T47D (cell line): ENCODE measurements at places on chromosomes 7 and 10.

- DNase-seq = no peak
Observed at GRCh38 chr7:101137651-101138212, 10.8 kb downstream of the SERPINE1 start.

GRCh38 chr10:24680647-24681524, 42.8 kb downstream of the ARHGAP21 start:
- peak; percentile 1 for DNase-seq

- DNase-seq = no peak
Observed at GRCh38 chr7:91314591-91315323, 50.5 kb downstream of the FZD1 start.

GRCh38 chr7:119647286-119647685, 625.7 kb upstream of the KCND2 start:
- DNase-seq = no peak

DNA sequence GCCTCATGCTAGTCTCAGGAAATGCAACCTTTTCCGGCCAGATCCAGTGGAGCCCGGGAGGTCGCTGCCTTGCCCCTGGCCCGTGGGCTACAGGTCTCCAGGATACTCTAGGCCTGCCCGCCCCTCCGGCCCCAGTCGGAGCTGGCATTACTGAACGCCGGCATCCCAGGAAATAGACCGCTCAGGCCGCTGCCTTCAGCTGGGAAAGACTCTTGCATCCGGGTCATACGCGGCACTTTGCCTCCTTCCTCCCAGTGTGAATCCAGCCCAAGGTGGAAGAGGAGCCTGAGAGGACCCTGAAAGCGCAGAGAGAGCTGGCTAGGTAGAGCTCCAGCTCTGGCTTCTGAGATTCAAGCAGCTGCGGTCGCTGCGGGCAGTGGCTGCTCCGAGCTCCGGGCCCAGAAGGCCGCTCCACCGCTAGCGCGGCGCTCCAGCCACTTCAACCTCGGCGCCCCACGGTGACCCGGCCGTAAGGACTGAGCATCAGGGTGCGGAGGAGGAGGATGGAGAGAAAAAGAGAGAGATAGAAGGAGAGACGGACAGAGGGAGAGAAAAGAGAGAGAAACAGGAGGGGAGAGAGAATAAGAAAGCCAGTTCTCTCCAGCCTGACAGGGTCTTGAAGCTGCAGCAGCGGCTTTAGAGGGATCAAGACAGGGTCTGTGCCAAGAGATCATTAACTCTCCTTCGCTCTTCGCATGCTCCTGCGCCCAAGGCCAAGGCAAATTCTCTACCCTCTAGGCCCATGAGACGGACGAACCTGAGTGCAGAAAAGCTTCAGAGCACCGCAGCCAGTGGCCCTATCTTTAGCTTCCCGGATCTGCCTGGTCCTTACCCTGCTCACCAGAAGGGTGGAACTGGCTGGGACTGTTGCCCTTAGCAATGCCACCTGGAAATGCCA, 1.8 kb upstream of the HOXA10 start:
- no peak for DNase-seq

DNA sequence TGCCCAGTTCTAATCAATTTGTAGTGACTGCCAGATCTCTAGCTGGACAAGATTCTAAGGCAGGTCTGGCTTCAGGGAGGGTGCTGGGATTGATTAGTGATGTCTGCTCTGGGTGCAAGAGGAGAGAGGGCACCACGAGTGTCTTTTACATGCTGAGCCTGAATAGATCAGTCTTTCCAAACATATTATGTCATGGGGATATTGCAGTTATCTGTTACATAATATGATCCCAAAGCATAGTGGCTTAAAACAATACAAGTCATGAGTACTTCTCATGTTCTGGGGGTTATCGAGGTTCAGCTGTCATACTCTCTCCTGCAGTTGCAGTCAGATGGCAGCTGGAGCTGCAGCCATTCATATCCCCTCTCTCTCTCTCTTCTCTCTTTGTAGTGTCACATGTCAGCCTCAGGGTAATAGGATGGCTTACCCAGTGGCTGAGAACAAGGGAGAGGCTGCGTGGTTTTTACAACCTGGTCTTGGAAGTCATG, 26.0 kb downstream of the SLC29A3 start:
- DNase-seq = no peak

DNA sequence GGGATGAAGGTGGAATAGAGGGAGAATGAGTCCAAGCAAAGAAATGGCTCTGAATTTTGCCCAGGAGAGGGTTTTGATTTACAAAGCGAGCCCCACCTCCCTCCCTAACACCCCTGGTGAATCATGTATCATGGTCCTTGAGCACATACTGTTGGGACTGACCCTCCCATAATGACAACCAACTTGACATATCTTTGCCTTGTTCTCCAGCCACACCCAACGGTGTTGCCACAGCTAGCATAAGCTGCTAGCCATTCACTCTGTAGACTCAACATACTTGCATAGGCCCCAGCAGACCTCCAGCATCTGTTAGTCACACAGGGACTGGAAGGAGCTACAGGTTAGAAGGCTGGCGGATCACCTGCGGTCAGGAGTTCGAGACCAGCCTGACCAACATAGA, 538.5 kb downstream of the KCNMA1 start:
- DNase-seq = no peak

DNA sequence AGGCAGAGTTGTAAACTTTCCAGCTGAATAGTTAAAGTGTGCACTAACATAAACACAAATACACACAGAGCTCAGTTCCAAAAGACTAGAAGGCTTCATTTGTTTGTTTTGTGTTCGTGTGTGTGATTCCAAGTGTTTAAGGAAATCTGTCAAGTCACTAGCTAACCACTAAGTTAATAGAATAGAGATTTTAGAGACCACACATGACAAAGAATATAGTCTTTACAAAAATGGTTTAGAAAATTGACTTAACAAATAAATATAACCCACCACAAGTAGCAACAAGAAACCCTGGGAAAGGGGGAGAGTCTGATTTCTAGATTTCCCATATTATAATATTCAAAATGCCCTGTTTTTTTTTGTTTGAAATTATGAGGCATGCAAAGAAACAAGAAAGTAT, 209.4 kb downstream of the FZD1 start:
- no peak for DNase-seq

GRCh38 chr7:84589012-84589411, 394.4 kb upstream of the SEMA3A start:
- no peak for DNase-seq

DNA sequence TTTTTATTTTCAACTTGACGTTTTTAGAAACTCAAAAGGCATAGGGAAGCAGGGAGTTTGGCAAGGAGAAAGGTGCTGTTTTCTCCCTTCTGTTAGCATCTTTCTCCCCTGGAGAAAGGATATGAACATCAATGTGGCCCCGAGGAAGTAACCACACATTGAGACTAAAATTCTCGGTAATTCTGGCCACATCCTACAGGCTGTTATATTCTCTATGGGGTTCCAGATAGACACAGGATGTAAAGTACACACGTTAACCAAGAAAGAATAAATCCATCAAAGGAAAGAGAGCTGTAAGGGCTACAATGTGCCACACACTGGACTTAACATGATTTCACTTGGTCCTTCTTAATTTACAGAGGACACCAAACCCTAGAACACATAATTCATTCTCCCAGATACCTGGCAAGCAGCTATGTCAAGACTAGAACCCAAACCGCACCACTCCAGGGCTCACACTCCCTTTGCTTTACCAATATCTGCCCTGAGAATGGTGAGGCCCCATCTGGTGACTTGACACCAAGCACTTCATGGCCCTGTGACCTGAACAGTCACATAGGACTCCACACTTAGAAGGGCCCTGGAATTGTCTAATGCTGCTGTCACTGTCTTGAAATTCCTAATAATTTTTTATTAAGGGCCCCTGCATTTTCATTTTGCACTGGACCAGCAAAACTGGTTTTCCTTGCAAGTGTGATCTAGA, 73.9 kb downstream of the PRLHR start:
- DNase-seq = no peak

DNA sequence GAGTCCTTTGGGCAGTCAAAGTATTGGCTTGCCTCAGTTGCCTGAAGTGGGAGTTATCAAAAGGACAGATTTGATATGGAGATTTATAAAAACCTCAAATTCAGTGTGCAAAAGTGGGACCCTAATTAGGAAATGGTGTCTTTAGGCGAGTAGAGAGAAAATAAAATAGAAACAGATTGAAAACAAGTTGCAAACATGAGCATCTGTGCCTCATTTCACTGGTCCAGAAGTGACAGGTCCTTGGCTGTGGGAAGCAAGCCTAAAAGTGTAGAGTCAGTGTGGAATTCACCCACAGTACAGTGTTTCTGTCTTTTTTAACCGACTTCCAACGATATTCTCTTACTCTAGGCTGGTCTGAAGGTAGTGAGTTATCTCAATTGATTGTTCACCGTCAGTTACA, 51.2 kb downstream of the ST8SIA6 start:
- DNase-seq = no peak

GRCh38 chr10:23099816-23100215, 4.4 kb downstream of the MSRB2 start:
- DNase-seq = no peak

DNA sequence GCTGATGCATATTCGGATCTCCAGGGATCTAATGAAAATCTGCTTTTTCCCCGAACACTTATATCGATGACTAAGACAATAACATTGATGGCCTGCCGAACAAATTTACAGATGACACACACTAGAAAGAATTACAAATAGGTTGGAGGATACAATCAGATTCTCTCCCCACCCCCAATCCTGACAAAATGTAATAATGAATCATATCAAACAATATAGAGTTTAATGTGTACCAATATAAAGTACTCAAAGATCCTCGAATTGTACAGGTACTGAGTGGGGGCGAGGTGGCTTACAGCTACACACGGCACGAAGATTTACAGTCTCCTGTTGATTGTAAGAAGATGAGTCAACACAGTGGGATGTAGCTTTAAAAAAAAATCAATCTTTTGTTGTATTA, 182.7 kb upstream of the MKLN1 start:
- no peak for DNase-seq

GRCh38 chr10:78433076-78433595, 399.5 kb downstream of the RPS24 start:
- no peak for DNase-seq

GRCh38 chr7:117862378-117862777, 10.9 kb downstream of the CTTNBP2 start:
- no peak for DNase-seq

DNA sequence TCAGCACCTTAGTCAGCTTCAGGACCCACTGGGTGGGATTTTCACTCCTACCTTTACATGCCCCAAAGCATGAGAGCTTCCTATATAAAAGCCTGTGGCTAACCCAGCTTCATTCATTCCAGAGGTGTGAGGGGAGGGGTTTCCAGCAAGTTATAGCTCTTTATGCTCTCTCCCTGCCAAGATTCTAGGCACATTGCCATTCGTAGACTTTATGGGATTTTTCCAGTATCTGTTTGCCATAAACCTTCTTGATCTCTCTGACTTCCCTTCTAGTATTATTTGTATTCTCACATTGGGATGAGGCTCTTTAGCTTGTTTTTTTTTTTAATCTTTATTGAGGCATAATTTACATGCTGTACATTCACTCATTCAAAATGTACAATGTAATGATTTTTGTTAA, 67.5 kb downstream of the POU6F2 start:
- DNase-seq = no peak

- DNase-seq = no peak
Observed at GRCh38 chr7:151821226-151821625, 55.7 kb downstream of the PRKAG2 start.

DNA sequence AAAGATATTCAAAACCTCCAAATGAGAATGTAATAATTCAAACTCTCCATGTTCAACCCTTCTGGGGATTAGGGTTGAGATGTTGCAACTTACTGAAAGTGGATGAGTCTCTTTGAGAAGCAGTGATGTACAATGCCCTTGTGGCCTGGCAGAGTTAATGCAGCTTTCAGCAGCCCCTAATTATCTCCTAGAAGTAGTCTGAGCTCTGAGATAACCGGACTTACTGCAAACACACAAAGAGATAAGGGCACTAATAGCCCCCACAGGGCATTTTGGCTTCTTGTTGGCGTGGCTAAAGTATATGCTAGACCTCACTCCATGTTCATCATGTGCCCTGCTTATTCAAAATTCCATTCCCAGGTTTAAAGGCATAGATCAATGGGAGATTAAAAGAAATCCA, 404.7 kb downstream of the NEBL start:
- DNase-seq = no peak

- no peak for DNase-seq
Observed at GRCh38 chr10:31100115-31100601, 68.5 kb upstream of the ZNF438 start.

DNA sequence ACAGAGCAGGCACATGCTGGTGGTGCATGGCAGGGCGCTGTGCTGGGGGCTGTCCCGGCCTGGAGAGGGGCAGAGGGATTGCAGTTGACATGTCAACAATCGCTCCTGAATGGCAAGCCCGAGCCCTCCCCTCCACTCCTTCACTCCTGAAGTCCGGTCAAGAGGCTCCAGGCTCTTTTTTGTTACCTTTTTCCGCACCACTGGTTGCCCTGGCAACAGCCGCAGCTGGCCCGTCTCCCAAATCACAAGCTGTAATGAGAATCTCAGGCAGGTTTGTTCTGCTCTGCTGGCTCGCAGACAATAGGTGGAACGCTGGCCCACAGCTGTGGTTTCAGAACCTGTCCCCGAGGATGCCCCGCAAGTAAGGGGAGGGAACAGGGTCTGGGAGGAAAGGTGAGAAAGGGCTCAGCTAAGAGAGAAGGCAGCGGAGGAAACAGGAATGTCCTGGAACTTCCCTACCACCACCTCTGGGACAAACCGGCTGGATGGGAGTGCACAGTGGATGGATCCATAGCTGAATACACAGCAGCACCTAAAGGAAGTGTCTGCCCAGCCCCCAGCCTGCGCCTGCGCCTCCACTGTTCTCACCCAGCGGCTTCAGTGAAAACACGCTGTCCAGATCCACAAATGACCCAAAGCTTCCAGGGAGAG, 58.9 kb downstream of the CALML3 start:
- DNase-seq = no peak

- DNase-seq = no peak
Observed at GRCh38 chr10:116000151-116000842, 272.7 kb downstream of the GFRA1 start.

DNA sequence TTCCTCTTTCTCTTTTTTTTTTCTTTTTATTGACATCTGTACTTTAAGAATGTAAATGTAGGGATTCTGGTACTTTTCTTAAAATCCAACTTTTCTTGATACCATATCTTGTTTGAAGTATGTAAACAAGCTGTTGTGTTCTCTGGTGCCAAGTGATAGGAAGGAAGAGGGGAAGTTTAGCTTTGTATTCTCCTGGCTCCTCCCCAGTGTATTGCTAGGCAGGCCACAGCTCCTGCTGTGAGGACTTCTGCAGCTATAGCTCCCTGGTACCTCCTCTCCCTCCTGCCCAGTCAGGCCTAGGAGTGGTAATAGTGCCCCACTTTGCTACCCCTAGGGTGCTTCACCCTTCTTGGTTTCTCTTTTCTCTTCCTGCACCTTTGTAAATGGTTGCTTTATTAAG, 45.3 kb upstream of the SP8 start:
- no peak for DNase-seq

GRCh38 chr7:106284714-106285050, at the start of gene NAMPT:
TSS of gene NAMPT (minus strand) at chr7:106284983. CDS start at chr7:106284884, 99 bp downstream.
- no peak for DNase-seq
